ENCODE measurements at places on chromosomes 5 and 9.

DNA sequence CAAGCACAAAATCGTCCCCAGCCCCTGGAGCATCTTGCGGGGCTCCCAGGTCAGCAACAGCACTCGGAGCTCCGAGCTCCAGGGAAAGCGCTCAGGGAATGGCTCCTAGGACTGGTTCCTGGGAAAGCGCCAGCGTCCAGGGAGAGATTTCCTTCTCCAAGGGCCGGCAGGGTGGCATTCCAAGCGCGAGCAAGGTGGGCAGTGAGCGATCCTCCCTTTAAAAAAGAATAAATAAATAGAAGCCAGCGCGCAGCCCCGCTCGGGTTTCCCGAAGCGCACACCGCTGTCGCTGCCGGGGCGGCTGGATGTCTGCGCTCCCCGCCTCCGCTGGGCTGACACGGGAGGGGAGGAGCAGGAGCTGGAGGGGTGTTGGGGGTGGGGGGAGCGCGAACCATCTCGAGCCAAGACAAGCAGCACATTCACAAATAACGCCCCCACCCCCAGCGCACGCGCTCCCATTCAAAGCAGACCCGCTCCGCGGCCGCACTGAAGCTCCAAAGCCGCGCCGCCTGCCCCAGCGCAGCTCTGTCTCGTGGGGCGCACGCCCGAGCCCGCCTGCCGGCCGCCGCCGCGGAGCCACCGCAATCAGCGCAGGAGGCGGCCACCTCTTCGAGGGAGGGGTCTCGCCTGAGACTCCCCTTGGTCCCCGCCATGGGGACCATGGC is 327.4 kb downstream of the SH3GL2 start:
- no peak for DNase-seq

GRCh38 chr9:83526901-83527300 is 11.3 kb downstream of the FRMD3 start:
- no peak for DNase-seq

GRCh38 chr5:93220431-93220830 is 360.6 kb downstream of the NR2F1-AS1 start:
- no peak for DNase-seq

GRCh38 chr9:126842220-126842842 is 18.1 kb upstream of the ZBTB34 start:
- no peak for DNase-seq

- DNase-seq = no peak
Observed at GRCh38 chr9:109590966-109591365, 92.9 kb upstream of the PTPN3 start.

- no peak for DNase-seq
Observed at GRCh38 chr9:124477211-124477647, 27.0 kb downstream of the ADGRD2 start.

- DNase-seq = no peak
Observed at GRCh38 chr5:1399737-1400136, 45.5 kb downstream of the SLC6A3 start.

DNA sequence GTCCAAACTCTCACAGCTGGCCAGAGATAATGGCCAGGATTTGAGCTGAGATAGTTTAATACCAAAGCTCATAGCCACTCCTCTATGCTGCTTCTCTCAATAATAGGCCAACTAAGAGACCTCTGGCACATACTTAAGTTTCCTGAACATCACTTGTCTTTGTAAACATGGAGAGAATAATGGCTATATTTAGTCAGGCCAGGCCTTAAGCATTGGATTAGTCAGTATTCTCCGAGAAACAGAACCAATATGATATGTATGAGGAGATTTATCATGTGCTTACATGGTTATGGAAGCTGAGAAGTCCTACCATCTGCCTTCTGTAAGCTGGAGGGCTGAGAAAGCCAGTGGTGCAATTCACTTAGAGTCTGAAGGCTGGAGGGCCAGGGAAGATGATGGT is 45.4 kb downstream of the CFAP95 start:
- no peak for DNase-seq

DNA sequence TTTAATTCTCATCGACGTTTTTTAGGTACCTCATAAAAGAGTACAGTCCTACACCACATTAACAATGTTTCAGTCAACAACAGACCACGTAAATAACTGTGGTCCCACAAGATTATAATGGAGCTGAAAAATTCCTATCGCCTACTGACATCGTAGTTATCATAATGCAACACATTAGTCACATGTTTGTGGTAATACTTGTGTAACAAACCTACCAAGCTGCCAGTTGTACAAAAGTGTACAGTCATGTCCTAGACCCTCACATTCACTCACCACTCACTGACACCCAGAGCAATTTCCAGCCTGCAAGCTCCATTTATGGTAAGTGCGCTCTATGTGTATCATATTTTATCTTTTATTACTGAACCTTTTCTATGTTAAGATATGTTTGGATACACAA is 16.8 kb downstream of the GNAQ start:
- peak; percentile 59 for DNase-seq

- DNase-seq = no peak
Observed at GRCh38 chr5:158843305-158843704, 256.4 kb downstream of the EBF1 start.

GRCh38 chr9:128643519-128644300 is 12.9 kb downstream of the DYNC2I2 start:
- peak; percentile 35 for DNase-seq

GRCh38 chr5:39473156-39473775 is 48.5 kb upstream of the DAB2 start:
- DNase-seq = peak; percentile 94

DNA sequence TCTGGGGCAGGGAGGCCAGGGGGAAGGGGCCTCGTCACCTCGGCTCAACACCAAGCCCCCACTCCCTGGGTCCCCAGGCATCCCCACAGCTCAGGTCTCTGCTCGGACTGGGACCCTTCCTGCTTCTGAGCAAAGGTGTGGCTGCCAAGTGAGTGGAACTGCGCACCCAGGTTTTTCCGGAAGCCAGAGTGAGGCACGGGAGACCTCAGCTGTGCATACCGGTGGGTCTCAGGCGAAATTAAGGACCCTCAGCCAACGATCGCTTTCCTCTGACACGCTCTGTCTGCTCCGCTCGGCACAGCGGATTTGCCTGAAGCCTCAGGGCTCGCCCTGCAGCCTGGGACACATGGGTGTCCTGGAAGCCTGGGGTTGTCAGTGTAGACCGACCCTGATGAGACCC is 41.0 kb upstream of the IRX4 start:
- no peak for DNase-seq

GRCh38 chr5:146653560-146653959 is 137.6 kb upstream of the GPR151 start:
- DNase-seq = no peak

DNA sequence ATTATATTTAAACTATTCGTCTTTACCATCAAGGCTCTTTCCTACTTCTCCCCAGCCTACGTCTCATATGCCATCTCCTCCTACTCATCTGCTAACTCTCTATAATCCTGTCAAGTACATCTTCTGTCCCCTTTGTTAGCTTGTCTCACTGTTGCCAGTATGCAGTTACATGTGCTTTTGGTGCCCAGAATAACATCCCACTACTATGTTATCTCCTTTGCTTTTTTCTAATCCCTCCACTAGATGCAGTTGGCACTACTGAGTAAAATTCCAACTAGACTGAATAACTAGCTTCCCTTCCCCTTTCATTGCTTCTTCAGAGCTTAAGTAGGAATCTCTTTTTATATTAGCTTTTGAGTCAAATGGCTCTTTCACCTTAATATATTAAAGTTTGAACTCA is 3.0 kb upstream of the ARRDC3 start:
- no peak for DNase-seq

- DNase-seq = no peak
Observed at GRCh38 chr9:132810314-132810713, 67.8 kb downstream of the AK8 start.

GRCh38 chr5:154986151-154986550 is 27.4 kb upstream of the KIF4B start:
- no peak for DNase-seq

DNA sequence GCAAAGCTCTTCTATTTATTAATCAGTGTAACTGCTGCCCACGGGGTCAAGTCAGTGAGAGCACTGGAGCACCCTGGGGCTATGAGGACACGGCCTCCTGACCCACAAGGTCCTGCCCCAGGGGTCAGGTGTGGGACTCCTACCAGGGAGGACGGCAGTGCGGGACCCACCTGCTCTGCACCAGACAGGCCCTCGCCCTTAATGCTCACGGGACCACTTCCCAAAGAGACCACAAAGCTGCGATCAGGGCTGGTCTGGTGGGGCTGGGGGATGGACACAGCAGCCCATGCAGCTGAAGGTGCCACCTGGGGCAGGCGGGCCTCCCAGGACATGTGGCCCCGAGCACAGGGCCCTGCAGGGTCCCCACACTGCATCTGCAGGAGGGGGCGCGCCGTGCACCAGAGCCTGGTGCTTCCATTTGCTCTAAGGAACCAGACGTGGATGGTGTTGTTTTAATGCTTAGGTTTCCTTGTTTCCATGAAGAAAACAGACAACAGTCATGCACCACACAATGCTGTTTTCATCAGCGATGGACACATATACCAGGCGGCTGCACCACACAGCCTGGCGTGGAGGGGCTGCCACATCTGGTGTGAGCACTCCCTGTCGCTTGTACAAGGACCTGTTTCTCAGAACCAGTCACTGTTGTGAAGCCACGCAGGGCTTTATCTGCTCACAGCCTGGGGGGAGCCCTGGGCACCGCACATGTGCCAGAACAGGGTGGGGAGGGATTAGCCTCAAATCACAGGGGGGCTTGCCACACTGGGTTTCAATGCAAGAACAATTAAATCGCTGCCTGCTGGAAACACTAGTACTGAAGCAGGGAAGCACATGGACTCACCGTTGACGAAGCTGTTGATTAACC is 22.6 kb downstream of the CLPTM1L start:
- DNase-seq = no peak

DNA sequence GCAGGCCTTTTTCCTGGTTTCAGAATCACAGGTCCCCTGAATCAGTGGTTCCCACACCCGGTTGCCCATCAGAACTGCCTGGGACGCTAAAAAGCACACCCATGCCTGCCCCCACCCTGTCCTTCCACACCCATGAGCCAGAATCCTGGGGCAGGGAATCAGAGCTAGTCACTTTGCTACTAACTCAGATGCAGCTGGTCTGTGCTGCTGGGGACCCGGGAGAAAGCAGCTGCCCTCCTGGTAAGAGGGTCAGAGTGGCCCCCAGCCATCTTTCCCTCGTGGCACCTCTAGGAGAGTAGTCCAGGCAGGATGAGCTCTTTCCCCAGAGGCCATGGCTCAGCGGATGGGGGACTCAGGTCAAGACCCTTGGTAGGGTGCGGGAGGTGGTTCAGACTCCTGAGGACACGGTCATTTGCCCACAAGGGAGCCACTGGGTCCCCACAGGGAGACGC is 11.3 kb upstream of the NUP214 start:
- DNase-seq = no peak

DNA sequence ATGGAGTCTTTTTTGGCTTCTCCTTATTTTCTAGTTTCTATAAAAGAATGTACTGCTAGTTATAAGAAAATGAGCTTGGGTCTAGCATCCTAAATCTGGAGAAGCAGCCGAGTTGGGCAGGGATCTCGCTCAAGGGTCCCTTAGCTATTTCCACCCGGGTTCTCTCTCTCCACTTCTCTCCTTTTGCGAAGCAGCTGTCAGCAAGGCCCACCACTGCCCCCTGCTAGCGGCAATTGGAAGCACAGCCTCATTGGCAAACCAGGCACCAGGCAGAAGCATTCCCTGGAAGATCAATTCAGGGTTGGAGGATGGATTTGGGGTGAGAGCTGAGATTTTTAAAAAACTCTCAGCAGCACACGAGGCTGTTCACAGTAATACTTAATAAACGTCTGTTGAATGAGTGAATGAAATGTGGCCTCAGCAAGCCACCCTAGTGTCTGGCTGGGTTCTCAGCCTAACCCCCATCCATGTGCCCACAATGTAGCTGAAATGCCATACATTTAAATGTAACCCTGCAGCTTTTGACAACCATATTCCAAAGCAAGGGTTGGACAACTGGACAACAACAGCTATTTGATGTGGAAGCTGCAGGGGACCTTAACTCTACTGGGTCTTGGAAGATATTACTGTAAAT is 34.6 kb upstream of the TNIP1 start:
- DNase-seq = peak; percentile 66

DNA sequence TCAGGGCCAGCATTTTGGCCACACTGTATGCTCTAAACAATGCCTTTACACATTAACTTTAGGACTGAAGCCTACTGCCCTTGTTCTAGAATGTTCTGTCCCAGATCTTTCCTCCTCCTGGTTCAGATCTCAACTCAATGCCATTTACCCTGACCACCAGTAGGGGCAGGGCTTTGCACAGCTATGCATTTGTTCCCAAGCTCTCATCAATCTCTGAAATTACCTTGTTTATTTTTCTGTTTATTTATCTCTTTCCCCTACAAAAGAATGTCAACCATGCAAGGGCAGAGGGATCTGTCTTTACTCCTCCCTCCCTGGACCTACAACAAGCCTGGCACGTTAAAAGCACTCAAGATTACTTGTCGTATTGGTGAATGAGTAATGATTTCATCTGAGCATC is 612.9 kb downstream of the BNC2 start:
- DNase-seq = no peak

- DNase-seq = no peak
Observed at GRCh38 chr5:23742701-23743100, 235.3 kb downstream of the PRDM9 start.

DNA sequence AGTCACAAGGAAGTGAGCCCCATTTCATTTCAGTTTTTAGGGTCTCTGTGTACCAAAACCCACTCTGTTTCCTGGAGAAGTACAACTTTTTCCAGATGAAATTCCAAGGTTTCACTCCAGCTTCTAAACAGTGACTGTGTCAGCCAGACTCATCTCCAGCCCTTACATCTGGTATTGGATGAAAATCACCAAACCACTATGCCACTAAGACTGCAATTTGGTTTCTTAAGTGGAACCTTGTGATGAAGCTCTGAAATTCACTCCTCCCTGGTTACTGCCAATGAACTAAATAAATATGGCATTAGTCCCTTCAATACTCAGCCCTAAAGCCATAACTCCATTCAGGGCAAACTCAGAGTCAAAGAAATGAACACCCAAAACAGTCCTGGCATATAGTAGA is 211.2 kb upstream of the DAPK1 start:
- DNase-seq = no peak

- DNase-seq = peak; percentile 70
Observed at GRCh38 chr5:138111937-138112336, 27.3 kb downstream of the NME5 start.

- DNase-seq = no peak
Observed at GRCh38 chr9:109886617-109887016, 106.6 kb downstream of the PALM2AKAP2 start.

DNA sequence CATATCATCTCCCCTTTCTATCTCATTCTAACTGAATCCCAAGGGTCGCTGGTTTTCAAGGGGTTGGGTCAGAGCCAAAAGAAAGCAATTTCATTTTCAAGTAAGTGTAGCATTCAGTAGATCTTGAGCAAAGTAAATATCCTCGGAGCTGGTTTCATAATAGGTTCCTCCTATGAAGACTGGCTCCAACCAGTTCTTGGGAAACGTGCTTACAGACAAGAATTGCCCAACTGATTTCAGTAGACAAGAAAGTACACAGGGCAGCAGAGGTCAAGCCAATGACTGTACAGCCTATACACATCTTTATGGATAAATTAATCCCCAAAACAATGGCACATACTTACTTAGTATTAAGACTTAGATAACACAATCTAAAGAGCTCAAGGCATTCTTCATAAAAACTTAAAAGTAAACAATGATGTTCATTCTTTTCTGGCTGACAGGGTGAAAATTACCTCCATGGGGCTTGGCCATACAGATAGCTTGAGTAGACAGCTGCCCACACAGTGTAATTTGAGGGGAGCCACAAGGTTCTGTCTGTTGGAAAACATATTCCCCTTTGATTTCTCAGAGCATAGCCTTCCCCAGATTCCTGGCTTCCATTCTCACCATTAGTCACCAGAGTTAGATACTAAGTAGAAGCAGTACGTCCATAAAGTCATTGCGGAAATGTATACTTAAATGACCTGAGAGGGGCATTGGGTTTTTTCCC is 163.9 kb downstream of the ARRDC3 start:
- peak; percentile 60 for DNase-seq

All from EH (cell line).